ENCODE measurements at places on chromosomes 4 and X.
A peak's percentile ranks its signal among the peaks of the same experiment; 100 is the strongest.

DNA sequence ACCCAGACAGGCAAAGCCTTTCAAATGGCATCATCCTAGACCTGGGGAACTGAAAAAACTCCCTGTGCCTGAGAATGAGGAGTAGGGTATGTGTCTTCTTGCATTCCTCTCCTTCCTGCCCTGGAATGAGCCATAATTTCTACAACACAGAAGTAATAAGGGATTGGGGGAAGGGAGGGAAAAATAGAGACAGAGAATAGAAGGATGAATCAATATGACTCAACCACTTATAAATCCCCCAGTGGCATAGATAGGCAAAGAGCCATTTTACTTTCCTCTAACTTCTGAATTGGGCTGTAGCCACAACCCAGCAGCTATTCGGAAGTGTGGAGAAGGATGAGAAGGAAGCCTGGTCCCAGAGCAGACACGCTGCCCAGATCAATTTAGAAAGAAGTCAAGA is 99.9 kb downstream of the NHS start:
- no peak for DNase-seq

GRCh38 chrX:74372272-74372671 is 49.0 kb upstream of the SLC16A2 start:
- no peak for DNase-seq

DNA sequence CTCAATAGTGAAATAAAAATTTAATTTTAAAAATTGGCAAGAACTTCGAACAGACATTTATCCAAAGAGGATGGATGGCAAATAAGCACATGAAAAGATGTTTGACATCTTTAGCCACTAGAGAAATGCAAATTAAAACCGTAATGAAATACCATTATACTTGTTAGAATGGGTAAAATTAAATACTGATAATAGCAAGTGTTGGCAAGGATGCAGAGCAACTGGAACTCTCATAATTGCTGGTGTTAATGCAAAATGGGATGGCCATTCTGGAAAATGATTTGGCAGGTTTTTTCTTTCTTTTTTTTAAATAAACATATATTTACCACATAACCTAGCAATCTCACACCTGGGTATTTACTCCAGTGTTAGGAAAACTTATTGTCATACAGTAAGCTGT is 51.7 kb downstream of the HERC3 start:
- no peak for DNase-seq

GRCh38 chrX:100928660-100929613 is at the start of gene XKRX:
XKRX (minus strand) TSS chrX:100928917; CDS start chrX:100928304, 613 bp downstream.
- peak; percentile 1 for DNase-seq

DNA sequence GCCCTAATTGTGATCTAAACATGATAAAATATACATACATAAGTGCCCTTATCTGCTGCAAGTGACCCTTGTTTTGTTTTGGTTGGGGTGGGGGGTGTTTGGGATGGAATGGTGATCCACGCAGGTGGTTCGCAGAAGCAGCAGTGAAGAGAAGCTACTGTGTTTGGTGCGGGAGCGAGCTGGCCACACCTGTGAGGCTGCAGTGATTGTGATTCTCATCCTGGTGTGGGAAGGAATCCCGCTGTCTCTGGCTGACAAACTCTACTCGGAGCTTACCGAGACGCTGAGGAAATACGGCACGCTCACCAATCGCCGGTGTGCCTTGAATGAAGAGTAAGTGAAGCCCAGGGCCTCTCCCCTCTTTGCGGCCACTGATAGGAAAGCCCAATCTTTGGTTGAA is 96.8 kb downstream of the TET2 start:
- no peak for DNase-seq

- no peak for DNase-seq
Measured at GRCh38 chr4:90715242-90715641, 588.0 kb downstream of the CCSER1 start.

- DNase-seq = no peak
Measured at GRCh38 chrX:16687514-16687913, 25.0 kb downstream of the CTPS2 start.

- no peak for DNase-seq
Measured at GRCh38 chr4:173538148-173538908, 8.3 kb upstream of the HAND2 start.

DNA sequence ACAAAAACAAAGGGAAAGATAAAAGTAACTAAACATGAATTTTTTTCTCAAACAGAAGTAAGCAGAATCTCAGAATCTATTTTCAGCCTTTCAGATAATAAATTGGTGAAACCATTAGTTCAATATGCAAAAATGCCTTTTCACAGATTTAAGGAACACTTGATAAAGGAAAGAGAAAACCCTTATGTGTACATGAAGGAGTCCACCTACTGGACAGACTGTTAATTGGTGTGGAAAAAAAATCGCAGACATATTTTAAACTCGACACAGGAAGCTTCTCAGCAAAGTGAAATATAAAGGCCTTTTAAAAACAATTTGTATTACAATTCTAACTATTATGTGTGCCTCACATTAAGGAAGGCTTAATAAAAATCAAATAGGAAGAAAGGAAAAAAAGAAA is 22.3 kb downstream of the COX7B2 start:
- no peak for DNase-seq

GRCh38 chr4:173436771-173437265 is 37.9 kb upstream of the SCRG1 start:
- DNase-seq = no peak

GRCh38 chr4:184938871-184939270 is 79.4 kb upstream of the HELT start:
- no peak for DNase-seq

DNA sequence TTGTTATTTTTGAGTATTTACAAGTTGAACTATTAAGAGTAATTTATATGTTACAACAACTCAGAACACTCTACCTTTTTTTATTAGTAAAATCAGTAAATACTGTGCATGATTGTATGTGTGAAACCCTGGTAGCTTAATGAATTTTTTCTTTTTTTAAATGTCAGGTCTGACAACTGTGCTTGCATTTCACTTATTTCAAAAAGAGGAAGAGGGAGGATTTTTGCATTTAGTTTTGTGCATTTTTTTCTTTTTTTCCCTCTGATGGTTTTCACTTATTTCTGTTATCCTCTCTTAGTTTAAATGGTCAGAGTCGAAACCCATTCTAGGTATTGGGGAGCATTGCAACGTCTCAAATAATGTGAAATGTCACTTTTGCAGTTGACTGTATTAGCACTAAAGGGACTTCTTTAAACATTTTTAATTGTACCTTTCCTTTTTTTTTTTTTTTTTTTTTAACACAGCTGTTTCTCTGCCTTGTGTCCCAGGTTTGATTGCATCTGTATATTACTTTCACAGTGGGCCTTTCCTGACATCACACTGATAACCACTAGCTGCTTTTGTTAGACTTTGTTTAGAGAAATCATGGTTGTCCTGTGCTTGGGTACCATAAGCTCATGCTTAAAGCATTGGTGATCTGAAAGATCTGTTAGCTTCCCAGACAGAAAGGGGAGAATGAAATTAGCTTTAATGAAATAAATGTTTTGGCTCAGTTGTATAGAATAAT is 28.5 kb downstream of the MOB1B start:
- no peak for DNase-seq

- no peak for DNase-seq
Measured at GRCh38 chr4:19214591-19215186, 1037.0 kb upstream of the SLIT2 start.

- no peak for DNase-seq
Measured at GRCh38 chr4:56681853-56682525, 893 bp upstream of the HOPX start.

- DNase-seq = no peak
Measured at GRCh38 chr4:14719053-14719452, 283.2 kb upstream of the CPEB2 start.

GRCh38 chr4:183097231-183098018 is 1.6 kb upstream of the WWC2 start:
- DNase-seq = no peak

DNA sequence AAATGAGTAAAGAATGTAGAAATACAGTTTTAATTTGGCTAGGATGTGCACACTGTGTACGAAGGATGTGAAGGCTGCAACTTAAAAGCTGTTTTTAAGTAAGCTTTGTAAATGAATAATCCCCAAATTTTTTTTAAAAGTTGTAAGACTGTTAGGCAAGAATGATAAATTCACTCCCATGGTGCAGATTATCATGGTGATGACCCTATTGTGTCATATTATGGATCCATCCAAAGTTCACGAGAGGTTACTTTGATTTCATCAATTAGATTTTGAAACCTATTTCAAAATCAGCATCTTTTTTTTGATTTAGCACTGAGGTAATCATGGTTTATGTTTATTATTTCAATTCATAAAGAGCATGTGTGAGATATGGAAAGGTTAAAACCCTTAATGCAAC is 62.9 kb upstream of the ETNPPL start:
- no peak for DNase-seq

DNA sequence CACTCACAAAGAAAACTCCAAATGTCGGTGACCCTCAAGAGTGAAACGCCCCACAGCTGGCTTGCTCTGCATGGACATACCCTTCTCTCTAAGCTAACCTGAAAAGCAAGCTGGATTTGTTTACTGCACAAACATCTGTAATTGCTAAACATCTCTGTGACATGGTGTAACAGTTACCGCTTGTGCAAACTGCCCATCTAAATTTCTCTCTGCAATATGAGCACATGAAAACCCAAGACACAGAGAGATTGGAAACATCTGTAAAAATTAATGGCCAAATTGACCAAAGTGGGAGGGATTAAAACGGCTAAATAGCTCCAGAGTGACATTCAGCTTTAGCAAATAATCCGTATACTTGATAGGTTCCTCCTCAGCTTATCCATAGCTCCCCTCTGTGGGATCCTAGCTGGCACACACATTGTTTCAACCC is 155.0 kb upstream of the MAP3K15 start:
- DNase-seq = no peak

- no peak for DNase-seq
Measured at GRCh38 chrX:48920718-48921104, 1.9 kb upstream of the PIM2 start.

- DNase-seq = no peak
Measured at GRCh38 chr4:165288226-165288625, 39.2 kb upstream of the MSMO1 start.

GRCh38 chr4:184322328-184323025 is 104.8 kb upstream of the ENPP6 start:
- DNase-seq = no peak

- DNase-seq = no peak
Measured at GRCh38 chr4:54647070-54647469, 10.7 kb upstream of the KIT start.

GRCh38 chr4:139301821-139302611 is at the start of gene NDUFC1:
NDUFC1 (minus strand) TSS chr4:139302477; CDS start chr4:139295798, 6,679 bp downstream.
- peak; percentile 39 for DNase-seq

Data from activated gamma-delta T cell treated with anti-CD3 and anti-CD28 coated beads, Interleukin-2, amount 50 U/mL, for 16 hours (primary cell).